RKO (cell line): ENCODE measurements at places on chromosomes 1 and 21.

DNA sequence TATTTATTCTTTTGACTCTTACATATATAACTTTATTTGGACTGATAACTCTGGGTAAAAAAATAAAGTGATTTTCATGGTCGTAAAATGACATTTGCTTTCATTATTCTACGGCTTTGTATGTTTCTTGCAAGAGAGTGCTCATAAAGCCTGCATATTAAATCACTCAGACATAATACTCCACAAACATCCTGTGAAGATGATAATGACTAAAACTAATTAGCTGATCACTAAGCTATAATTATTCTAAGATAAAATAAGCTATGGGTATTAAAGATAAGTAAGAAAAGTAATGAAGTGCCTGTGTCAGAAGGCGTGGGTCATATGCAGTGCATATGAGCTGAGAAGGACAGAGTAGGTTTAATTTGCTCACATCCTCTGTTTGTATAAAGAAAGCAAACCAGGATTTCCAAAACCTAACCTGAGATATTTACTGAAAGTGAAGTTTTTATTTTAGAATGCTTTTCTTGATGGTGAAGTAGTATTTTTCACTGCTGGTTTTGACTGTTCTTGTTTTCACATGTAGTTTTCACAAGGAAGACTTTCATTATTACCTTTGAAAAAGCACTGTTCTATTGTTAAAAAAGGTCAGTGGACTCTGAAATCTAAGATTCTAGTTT, 278.8 kb downstream of the AMY1C start:
- no peak for DNase-seq

GRCh38 chr1:12056331-12056841, 6.7 kb upstream of the TNFRSF8 start:
- peak; percentile 53 for DNase-seq

- no peak for DNase-seq
These were observed 19.6 kb upstream of the WNT3A start for GRCh38 chr1:227987181-227987580.

GRCh38 chr1:11741919-11742558, 6.1 kb downstream of the AGTRAP start:
- DNase-seq, result no peak

- peak; percentile 91 for DNase-seq
These were observed 57.3 kb downstream of the NKAIN1 start for GRCh38 chr1:31182352-31182751.

DNA sequence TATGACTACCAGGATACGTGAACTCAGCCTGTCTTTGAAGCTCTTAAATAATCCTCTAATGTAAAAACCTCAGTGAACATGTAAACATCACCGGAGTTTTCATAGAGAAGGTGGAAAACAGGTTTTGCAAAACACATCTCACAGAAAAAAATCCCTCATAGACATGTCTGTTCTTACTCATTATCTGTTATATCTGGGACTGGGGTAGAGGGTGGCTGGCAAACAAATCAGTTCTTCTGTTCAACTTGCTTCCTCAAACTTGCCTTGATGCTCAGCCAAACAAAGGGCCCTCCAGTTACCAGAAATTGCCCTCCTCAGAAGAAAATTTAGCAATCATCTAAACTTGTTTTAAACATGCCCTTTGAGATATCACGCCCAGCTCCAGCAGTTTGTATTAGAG, 66.1 kb upstream of the CXADR start:
- no peak for DNase-seq

GRCh38 chr1:197314682-197315081, 46.6 kb downstream of the CRB1 start:
- no peak for DNase-seq

DNA sequence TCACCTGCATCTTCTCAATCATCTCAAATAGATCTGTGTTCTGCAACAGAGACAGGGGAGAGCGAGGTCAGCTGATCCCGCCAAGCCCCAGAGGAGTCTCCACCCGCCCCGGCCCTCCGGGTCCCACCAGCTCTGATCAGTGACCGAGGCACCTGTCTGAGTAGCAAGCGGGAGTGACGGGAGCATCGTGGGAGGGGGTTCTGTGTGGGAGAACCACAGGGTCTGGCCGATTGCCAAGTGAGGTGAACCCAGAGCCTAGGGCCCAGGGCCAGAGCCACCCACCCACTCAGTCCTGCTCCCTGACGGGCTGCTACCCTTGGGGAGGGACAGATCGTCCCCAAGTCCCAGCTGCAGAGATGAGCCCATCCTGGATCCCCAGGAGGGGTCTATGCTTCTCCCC, 49.1 kb downstream of the RAP1GAP start:
- DNase-seq, result no peak

GRCh38 chr21:28687586-28687985, 305.1 kb downstream of the LTN1 start:
- DNase-seq, result no peak

DNA sequence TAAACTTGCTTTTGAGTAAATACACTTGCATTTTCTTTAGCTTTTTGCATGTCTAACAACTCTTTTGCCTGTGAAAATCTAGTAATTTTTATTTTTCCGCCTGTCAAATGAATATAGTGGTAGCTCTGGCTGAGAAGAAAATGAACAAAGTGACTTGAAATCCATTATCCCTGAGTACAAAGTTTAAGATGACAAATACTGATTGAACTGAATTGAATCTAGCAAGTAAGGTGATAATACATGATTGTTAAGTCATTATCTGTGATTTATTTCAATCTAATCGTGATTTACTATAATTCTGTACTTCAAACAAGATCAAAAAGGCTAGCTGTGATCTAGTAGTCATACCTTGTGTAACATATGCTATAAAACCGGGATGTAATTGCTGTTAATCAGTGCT, 42.8 kb downstream of the CHRM3 start:
- DNase-seq, result no peak

GRCh38 chr1:77316966-77317365, 35.1 kb downstream of the AK5 start:
- DNase-seq, result no peak

GRCh38 chr1:90387805-90388204, 329.3 kb downstream of the BARHL2 start:
- no peak for DNase-seq

DNA sequence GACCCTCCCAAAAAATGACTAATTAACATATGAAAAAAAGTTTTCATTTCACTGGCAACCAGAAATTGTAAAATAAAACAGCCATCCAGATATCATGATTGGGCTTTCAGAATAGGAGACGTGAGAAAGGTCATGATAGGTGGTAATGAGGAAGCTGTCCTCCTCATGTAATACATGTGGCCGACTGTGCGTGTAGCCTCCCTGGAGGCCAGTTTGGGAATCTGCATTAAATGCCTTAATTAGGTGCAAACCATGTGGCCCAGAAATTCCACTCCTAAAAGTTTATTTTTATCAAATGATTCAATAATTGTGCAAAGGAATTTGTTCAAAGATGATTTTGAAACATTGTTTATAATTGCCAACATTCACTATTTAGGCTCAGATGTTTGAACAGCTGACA, 127.6 kb upstream of the C1orf105 start:
- DNase-seq, result no peak

DNA sequence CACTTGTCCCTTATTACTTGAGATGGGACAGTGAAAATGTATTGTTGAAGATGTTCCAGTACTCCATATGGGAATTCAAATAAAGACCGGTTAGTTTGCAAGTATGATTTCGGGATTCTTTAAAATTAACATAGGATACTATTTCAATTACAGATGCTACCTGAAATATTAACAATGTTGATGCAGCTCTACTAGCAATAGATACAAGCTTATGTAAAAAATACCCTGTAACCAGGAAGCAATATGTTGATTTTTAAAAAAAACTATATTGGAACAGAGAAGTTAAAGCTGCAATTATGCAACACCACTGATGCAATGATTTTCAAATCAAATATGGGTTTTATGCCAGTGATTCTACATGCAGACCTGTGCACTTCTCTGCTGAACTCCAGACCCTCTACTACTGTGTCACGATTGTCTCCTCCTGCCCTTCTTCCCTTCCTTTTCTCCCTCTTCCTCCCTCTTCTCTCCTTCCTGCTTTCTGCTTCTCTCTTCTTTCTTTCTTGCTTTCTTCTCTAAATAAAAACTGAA, 179.2 kb downstream of the ATP6V1G3 start:
- no peak for DNase-seq

DNA sequence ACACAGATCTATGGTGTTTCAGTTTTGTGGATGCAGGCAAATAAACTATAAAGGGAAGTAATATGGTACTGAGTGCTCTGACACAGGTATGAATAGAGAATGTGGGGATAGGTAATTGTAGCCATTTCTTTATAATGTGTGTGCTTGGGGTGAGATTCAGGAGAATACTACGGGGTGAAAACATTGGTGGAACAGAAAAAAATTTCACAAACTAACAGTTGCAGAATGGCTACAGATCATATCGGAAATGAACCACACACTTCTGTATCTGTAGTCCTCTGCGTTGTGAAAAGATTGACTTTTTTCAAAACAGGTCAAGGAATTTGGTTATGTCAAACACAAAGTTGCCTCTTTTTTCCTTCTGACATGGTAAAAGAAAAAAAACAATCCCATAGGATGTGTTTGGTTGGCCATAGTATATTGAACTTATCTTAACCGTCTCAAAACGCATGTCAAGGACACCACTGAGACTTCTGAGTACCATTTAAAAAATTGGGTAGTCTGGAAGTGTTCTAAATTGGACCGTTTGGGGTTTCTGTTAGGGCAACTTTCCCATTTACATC, 1.1 kb upstream of the CDC73 start:
- no peak for DNase-seq

- DNase-seq, result no peak
These were observed 109.5 kb upstream of the F3 start for GRCh38 chr1:94651076-94651475.

GRCh38 chr1:244100704-244101453, 49.8 kb downstream of the ZBTB18 start:
- DNase-seq, result no peak

GRCh38 chr1:19037659-19038058, 81.2 kb upstream of the IFFO2 start:
- DNase-seq, result no peak

- no peak for DNase-seq
These were observed 321.0 kb downstream of the PTBP2 start for GRCh38 chr1:97042551-97042950.

- no peak for DNase-seq
These were observed 1.4 kb upstream of the OR2L3 start for GRCh38 chr1:248045209-248045608.

GRCh38 chr1:43043695-43044094, 85.0 kb upstream of the SLC2A1 start:
- no peak for DNase-seq

DNA sequence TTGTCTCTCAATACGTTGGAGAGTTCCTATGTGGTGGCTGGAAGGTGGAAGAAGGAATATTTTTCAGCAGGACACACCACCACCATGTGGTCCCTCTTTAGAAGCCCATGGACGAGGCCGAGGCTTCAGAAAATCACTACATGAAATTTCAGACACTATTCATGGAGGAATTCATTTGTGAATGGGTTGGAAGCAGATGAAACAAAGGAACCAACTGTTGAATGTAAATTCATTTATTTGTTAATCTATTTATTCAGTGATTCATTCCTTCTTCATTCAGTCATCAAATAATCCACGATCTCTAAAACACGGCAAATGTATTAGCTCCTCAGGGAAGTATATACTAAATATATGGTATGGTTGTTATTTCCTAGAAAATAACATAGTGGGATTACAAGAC, 12.2 kb downstream of the SLC35F3 start:
- no peak for DNase-seq

DNA sequence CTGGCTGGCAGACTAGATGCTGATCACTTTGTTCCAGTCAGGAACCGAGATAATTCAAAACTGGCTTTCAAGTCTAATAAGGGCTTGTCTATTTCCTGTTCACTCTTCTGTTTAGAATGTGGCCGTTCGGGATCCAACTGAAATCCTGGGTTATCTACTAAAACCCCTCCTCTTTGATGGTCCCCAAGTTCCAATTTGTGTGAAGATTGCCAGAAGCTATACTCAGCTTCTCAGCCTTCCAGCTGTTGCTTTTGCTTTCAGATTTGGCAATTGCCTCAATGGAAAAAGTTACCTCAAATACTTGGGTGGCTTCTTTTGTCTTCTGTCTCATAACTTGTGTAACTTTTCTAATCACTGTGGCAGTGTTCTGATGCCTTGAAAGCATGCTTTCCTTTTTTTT, 43.7 kb downstream of the BTBD8 start:
- DNase-seq, result no peak

DNA sequence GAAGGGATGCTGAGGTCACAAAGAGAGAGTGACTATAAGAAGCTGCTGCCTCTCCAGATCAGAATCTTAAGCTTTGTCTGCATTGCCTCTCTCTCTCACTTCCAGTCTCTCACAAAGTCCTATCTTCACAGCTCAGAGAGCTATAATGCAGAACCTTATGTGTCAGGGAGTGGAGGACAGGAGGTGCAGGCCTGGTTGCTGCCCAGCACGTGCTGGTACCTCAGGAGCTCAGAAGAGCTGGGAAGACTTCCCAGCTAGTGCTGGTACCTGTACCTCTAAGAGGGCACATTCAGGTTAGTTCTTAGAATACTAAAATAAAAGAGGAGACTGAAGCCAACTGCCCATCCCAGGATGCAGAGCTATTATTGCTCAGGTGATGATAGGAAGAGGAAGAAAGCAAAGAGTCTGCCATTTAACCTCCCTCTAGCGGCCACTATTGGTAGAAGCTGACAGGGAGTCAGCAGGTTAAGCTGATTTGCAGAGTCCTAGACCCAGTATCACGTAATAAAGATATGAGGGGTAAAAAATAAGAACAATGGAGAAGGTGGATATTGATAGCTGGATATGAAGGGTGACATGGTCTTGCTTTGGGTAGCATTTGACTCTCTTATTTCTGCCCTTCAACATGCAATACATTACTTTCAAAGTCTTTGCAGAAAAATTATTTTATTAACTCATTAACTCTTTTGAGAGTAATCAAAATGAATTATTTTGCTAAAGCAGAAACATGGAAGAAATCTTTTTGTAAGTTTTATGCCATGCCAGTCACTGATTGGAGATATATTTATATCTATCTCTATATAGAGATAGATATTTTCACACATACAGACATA, 138.1 kb upstream of the HMCN1 start:
- peak; percentile 63 for DNase-seq

DNA sequence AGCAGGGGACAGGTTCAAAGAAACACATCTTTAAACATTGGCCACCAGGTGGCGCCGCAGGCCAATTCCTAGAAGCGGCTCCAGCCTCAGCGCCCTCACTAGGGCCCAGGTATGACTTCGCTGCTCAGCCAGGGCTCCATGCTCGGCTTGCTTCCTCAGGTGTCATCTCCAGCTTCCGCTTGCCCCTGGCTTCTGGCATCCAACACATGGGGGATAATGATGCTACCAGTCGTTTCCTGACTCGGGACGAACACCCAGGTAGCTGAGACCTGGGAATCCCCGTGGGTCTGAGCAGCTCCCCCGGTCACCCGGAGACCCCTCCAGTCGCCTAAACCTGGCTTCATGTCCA, 8.5 kb upstream of the MEX3A start:
- peak; percentile 77 for DNase-seq

- DNase-seq, result no peak
These were observed 230.9 kb downstream of the TM2D1 start for GRCh38 chr1:61494000-61494399.

DNA sequence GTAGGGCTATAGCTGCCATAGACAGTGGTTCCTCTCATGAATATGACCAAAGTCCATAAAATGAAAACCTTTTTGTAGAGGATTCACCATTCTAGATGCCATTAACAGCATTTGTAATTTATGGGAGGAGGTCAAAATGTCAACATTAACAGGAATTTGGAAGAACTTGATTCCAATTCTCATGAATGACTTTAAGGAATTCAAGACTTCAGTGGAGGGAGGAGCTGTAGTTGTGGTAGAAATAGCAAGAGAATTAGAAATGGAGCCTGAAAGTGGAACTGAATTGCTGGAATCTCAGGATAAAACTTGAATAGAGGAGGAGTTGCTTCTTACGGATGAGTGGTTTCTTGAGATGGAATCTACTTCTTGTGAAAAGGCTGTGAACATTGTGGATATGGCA, 65.4 kb upstream of the ESRRG start:
- no peak for DNase-seq
